ENCODE measurements at places on chromosomes 16 and 17.

GRCh38 chr17:50816771-50817751, 18.3 kb upstream of the WFIKKN2 start:
- DNase-seq = peak; percentile 70

DNA sequence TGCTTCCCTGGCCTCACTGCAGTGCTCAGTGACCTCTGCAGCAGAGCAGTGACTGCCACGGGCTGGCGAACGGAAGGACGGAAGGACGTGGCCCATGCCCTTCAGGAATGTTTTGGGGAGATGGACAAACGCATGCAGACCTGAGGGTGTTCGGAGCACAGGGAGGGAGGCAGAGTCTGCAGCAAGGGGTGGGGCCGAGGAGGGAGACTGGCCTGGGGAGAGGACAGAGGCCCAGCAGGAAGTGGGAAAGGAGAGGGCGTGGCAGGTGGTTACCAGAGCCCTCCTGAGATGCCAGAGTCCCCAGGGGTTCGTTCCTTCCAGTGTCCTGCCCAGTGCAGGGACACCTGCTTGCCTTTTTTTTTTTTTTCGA, 21.9 kb downstream of the ADORA2B start:
- DNase-seq = no peak

- DNase-seq = no peak
Measured at GRCh38 chr17:50165867-50166517, at the start of gene SGCA. Gene SGCA, plus strand, starts transcription at chr17:50166005. Its CDS starts 36 bp downstream, at chr17:50166041.

GRCh38 chr17:36858119-36859002, 78.9 kb upstream of the LHX1 start:
- no peak for DNase-seq

GRCh38 chr17:44004077-44004760, at the start of gene NAGS:
Gene NAGS, plus strand, starts transcription at chr17:44004622. Its CDS starts 42 bp downstream, at chr17:44004664.
- peak; percentile 24 for DNase-seq

DNA sequence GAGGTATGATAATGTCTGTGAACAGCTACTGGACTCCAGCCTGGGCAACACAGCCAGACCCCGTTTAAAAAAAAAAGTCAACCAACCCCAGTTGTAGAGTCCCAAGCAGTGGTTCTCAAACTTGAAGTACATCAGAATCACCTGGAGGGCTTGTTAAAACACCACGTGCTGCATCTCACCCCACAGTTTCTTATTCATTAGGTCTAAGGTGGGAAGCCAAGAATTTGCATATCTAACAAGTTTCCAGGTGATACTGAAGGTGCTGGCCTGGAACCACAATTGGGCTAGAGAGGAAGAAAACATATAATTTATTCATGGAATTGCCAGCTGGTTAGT, 6.7 kb upstream of the MSL1 start:
- DNase-seq = no peak

GRCh38 chr17:42780851-42781638, 635 bp downstream of the WNK4 start:
- no peak for DNase-seq

- peak; percentile 88 for DNase-seq
Measured at GRCh38 chr16:17070882-17071592, 399.7 kb downstream of the XYLT1 start.

GRCh38 chr17:76550712-76551615, 11.1 kb downstream of the PRCD start:
- DNase-seq = no peak

- no peak for DNase-seq
Measured at GRCh38 chr17:65430209-65430833, 131.1 kb downstream of the AXIN2 start.

GRCh38 chr17:4364622-4365041, 1.8 kb downstream of the UBE2G1 start:
- no peak for DNase-seq

GRCh38 chr17:1030684-1031532, 34.0 kb downstream of the TIMM22 start:
- no peak for DNase-seq

GRCh38 chr17:81314398-81315081, 19.4 kb upstream of the SLC38A10 start:
- no peak for DNase-seq

DNA sequence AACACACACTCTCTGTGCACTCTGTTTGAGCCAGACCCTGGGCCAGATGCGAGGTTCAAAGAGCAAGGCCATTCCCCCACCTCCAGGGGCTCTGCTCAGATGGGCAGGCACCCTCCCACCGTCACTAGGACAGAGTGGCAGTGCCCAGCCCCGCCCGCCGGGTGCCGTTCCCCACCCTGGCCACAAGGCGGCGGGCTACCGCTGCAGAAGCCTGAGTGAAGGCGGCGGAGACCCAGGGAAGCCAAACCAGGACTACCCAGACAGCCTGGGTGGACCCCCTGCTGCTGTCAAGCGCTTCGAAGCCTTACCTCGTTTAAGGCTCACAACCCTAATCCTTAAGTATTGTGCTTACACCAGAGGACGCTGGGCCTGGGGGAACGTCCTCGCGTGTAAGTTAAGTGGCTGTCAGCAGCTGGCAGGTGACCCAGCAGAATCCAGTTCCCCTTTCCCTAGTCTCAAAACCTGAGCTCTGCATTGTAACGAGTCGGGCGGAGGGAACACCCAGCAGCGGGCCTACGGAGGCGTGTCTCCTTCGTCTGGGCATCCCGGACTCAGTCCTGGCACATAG, 4.5 kb downstream of the ARHGAP27 start:
- peak; percentile 84 for DNase-seq

Measured in activated CD4-positive, alpha-beta T cell treated with anti-CD3 and anti-CD28 coated beads for 48 hours (primary cell).